CD4-positive, alpha-beta T cell treated with Interleukin-17A for 4 hours (primary cell): ENCODE measurements at places on chromosomes 12 and 14.

- peak; percentile 0 for DNase-seq
Observed at GRCh38 chr12:34302131-34302885, 280.0 kb downstream of the ALG10 start.

- no peak for DNase-seq
Observed at GRCh38 chr14:68854421-68854820, 61.6 kb upstream of the ZFP36L1 start.

DNA sequence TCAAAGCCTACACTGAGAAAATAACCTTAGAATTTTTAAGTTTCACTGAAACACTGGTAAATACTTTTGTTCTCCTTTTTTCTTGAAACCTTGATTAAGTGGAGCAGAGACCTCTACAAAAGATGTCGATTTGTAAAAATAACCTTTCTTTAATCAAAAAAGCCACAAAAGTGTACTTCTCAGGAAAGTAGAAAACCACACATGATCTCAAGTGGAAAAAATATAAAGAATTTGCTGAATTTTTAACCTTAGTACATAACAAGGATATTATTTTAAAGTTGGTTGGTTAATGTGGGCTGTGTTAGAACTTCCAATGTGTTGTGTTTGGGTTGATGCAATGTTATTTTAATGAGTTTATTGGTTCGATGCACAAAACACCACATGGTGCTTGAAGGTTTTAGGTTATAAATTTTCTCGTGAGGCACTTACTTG lies 8.6 kb downstream of the LGR5 start:
- no peak for DNase-seq

GRCh38 chr12:125104982-125105381 lies 39.7 kb downstream of the AACS start:
- DNase-seq, result no peak

DNA sequence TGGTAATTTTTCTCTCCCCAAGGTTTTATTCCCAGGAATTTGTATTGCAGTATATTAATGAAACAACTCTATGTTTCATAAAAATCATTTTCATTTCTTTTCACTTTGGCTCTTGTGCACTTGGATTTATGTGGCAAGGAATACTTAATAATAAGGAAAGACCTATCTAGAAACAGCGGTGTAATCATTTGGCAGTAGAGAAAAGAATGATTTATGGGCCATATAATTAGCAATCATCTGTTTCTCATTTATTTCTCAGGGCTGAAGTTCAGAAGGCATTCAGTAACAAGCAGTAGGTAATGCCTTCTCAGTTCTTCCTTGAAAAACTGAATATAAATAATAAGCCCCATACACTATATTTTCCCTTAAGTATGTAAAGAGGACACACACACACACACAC lies 172.6 kb downstream of the ANO4 start:
- no peak for DNase-seq
